ENCODE measurements at places on chromosomes 11 and 22. TPM values are rescaled to one million over a fixed set of nuclear protein-coding genes. Genes with fewer than 3 reads are reported as not detected.

DNA sequence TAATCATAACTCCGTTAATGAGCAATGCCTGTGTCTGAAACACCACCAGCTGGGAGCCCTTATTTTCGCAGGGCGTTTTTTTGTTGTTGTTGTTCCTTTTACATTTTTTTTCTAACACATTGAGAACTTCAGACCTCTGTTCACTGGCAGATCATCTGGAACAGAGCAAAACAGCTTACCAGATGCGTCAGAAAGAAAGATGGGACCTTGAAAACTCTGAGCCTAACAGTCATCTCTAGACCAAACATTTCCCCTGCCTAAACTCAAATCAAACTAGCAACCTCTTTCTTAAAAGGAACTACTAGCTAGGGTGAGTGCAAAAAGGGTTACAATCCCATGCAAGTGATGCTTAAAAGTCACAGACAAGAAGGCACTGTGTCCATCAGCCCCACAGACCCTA is 93.2 kb downstream of the PLEKHA7 start:
- DNase-seq, result no peak

DNA sequence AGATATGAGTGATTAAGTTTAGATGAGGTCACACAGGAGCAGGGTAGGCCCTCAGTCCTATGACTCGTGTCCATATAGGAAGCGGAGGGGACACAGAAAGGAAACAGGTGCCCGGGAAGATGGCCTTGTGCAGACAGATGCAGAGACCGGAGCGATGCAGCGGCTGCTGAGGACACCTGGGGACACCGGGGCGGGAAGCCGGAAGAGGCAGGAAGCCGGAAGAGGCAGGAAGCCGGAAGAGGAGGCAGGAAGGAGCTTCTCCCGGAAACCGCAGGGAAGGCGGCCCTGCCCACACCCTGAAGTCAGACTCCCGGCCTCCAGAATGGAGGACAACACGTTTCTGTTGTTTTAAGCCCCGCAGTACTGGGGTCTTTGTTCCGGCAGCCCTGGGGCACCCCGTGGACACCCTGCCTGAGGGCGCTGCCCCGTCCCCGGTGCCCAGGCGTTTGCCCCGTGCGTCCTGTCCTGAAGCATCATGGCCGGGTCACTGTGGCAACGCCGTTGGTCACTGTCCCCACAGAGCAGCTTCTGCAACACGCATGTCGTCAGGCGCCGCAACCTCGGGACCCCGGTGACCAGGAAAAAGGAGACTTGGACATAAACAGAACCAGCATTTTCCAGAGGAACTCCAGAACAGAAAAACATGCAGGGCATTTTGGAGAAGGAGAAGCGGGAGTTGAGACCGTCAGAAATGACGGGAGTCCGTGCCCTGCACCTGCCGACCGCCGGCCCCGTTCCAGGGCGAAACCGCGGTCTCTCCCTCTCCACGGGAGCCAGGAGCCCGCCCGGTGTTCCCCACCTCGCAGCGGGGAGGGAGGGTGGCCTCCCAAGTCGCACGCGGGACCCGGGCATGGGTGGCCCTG is 103.4 kb downstream of the BRD1 start:
- DNase-seq, result peak; percentile 10

- no peak for DNase-seq
Observed at GRCh38 chr11:86222081-86222480, 22.5 kb upstream of the EED start.

- DNase-seq, result no peak
Observed at GRCh38 chr11:68966894-68967780, 13.6 kb downstream of the MRGPRD start.

- DNase-seq, result no peak
Observed at GRCh38 chr11:120035756-120036155, 102.2 kb downstream of the TRIM29 start.

- DNase-seq, result no peak
Observed at GRCh38 chr11:93528757-93529645, 14.2 kb downstream of the SMCO4 start.

DNA sequence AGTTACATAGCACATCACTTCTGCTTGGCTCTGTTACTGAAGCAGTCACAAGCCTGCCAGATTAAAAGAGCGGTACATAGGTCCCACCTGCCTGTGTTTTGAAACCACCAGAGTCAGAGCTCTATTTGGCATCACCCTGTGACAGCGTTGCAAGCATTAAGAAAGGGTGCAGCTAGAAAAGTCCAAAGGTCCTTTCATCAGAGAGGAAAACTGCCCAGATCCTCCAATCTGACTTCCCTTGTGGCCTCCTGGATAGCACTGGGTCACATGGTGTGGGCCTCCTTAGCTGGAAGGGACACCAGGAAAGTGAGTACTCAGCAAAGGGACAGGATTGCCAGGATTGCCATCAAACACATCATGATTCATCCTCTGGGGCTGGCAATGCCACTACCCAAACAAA is 22.9 kb downstream of the STX3 start:
- no peak for DNase-seq

DNA sequence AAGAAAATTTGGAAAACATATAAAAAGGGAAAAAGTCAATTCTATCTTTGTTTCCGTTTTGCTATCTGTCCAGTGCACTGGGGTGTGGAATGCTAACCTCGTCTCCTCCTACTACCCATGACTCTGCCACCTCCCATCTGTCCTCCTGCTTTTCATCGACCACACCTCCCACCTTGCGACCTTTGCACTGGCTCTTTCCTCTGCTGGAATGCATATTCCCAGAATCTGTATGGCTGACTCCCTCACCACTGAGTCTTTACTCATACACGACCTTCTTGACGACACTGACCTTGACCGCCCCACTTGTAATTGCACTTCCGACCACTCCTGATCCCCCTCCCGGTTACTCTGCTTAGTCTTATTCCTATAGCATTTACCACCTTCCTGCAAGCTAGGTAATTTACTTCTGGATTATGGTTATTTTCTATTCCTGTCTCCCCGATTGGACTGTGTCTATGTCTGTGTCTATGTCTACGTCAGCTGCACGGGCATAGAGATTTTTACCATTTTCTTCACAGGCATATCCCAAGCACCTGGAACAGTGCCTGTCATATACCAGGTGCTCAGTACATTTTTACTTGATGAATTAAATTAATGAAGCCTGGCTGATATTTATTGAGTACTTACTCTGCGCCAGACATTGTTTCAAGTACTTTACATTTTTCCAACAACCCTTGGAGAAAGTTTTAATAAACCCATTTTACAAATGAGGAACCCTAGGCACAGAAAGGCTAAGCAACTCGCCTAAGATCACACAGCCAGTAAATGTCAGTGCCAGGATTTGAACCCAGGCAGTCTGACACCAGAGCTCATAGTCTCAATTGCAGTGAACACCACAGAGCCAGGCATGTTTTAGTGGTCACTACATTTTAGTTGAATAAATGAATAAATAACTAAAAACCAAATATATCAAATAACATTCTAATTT is 89.3 kb upstream of the SLC22A12 start:
- no peak for DNase-seq

- DNase-seq, result no peak
Observed at GRCh38 chr11:108733479-108734116, 68.7 kb downstream of the DDX10 start.

GRCh38 chr11:32775908-32776307 is 18.6 kb downstream of the CCDC73 start:
- DNase-seq, result no peak

GRCh38 chr11:70916351-70916750 is 336.0 kb downstream of the SHANK2 start:
- no peak for DNase-seq

- DNase-seq, result no peak
Observed at GRCh38 chr11:118820412-118821357, 29.7 kb upstream of the DDX6 start.

GRCh38 chr11:105297463-105297862 is 157.9 kb upstream of the CARD18 start:
- DNase-seq, result no peak

DNA sequence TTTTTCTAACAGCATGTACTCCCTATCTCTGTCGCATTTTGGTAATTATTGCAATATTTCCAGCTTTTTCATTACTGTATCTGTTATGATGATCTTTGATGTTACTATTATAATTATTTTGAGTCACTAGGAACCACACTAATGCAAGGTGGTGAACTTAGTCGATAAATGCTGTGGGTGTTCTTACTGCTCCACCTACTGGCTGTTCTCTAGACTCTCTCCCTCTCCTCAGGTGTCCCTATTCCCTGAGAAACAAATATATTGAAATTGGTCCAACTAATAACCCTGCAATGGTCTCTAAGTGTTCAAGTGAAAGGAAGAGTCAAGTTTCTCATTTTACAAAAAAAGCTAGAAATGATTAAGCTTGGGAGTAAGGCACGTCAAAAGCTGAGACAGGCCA is 10.5 kb downstream of the ARL14EP start:
- no peak for DNase-seq

DNA sequence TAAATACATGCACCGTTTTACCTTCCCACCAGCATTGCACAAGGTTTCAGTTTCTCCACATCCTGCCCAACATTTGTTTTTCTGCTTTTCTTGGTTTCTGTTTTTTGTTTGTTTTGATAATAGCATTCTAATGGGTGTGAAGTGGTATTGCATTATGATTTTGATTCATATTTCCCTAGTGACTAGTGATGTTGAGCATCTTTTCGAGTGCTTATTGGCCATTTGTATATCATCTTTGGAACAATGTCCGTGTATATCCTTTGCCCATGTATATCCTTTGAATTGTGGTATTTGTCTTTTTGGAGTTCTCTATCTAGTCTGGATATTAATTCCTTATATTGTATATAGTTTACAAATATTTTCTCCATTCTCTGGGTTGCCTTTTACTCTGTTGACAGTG is 2914.8 kb upstream of the OR11H1 start:
- DNase-seq, result no peak

- no peak for DNase-seq
Observed at GRCh38 chr11:64313491-64314145, 3.7 kb downstream of the TRMT112 start.

GRCh38 chr22:29715705-29716104 is 4.1 kb upstream of the CABP7 start:
- DNase-seq, result no peak

GRCh38 chr22:44218071-44218470 is 37.3 kb downstream of the PARVG start:
- no peak for DNase-seq

DNA sequence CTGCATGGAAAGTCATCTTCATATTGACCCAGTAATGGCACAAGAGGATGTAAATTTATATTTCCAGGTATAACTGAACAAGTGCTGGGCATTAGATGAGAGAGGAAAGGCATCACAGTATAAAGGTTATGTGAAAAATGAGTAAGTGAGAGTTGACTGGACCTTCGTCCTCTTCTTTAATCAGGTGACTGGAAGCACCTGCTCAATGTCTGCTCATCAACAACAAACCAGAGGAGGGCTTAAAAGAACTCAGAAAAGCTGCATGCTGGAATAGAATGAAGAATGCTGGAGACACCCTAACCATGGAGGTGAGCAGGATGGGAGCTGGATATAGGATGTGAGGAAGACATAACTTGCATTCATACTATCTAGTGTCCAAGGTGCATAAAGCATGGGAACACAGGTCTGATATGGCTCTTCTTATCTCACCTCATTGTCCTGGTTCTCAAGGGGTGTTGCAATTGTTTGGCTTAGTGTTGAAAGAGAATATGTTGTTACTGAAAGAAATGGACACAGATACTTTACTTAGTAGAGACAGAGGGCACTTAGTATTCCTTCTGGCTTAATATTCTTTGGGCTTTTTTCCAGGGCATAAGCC is 7.3 kb upstream of the SLC22A9 start:
- DNase-seq, result no peak

DNA sequence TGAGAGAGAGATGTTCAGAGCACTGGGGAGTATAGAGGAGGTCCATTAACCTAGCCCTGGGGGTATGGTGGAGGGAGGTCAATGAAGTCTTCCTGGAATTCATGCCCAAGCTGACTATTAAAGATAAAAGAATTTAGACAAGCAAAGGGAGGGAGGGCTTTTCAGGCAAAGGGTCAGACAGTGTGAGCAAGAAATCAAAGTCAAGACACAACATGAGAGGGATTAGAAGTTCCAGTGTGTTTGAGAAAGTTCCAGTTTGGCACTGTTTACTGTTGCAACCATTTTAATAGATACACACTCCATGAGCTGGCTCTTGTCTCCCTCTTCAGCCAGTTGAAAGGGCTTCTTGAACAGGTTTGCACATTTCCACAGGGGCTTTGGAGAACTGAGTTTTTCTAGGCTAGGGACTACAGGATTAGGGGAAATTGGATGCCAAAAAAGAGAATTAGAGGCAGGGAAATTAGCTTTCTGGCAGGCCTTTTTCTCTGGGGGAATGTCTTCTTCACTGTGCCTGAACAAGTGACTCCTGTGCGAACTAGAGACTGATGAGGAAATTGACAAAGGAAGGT is 14.7 kb upstream of the NNMT start:
- DNase-seq, result no peak

GRCh38 chr11:75342231-75342918 is 9.1 kb downstream of the ARRB1 start:
- DNase-seq, result no peak

DNA sequence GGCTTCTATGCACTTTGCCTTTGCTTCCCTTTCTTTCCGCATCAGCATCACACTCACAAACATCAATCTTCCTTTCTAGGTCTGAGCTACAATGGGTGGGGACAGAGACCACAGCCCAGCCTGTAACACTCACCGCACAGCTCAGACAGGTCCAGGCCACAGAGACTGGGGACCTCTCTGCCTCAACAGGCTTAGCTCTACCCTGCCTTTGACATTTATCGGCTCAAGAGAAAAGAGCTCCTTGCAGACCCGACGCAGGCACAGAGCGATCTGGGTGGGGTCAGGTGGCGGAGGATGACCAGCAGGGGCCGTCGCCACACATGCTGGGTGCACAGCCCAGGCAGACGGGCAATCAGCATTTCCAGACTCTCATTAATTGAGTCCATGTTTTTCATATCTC is 837.3 kb downstream of the TBC1D22A start:
- DNase-seq, result no peak

- no peak for DNase-seq
Observed at GRCh38 chr22:35995348-35995747, 33.3 kb downstream of the RBFOX2 start.

- DNase-seq, result no peak
Observed at GRCh38 chr11:83306200-83307080, 20.3 kb upstream of the CCDC90B start.

VPREB1 gene
- not detected for total RNA-seq

GRAMD1B gene
- total RNA-seq, result 8.6 TPM

CCDC87 gene
- 0.63 TPM for total RNA-seq

TBX1 gene
- total RNA-seq, result not detected

FGF4 gene
- total RNA-seq, result not detected

SEZ6L gene
- total RNA-seq, result not detected

DBX1 gene
- total RNA-seq, result not detected

APOBEC3H gene
- total RNA-seq, result 6.9 TPM

PHETA2 gene
- 1.5 TPM for total RNA-seq

OR8A1 gene
- total RNA-seq, result not detected

OR52A1 gene
- not detected for total RNA-seq
